Posterior cingulate gyrus (tissue), 11 donors: ENCODE measurements at places on chromosomes 6 and 20.

DNA sequence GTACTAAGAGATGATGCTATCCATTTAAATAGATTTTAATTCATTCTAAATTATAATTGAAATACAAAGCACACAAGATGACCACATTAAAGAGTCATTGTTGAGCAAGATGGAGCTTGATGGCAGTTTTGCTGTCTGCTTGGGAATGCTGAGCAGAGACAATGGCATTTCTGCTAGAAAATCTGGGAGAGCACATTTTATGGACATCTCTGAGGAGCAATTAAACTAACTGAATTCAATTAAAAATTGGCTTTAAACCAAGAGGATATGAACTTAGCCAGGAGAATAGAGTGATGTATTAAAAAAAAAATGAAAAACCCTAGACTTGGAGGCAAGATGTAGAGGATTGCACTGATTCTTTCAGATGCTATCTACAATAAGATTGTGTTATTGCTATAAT lies 19.1 kb upstream of the ADGRB3 start:
- no peak for DNase-seq

DNA sequence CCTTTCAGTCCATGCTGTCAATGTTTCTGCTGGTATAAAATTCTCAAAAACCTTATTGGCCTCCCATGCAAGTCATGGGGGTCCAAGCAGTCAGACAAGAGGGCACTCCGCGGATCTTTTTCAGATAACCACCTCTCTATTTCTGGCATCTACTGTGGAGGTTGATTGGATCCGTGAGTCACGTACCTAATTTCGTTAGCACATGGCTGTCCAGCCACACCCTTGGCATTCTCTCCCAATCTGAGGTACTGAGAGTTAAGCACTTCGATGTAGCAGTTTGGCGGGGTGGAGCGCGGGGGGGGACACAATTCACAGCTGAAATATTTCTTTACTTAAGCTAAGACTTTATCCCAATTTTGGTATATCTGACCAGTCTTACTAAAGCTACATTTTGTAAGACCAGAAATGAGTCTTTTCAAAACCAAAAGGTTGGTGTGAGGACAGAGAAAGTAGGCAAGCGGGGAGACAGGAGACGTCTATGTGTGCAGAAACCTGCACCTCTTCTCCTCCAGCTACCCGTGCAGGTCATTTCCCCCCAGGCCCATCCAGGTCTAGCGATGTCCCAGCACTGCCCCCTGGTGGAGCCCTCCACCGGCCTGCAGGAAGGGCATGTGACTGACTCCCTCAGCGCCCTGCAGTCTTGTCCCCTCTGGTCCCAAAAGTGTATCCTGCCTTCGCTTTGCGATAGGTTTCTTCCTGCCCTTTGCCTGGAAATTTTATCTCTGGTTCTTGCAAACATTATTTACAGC lies 113.1 kb downstream of the ADAT2 start:
- peak; percentile 82 for DNase-seq

GRCh38 chr6:56073315-56073714 lies 174.1 kb downstream of the COL21A1 start:
- DNase-seq = no peak

GRCh38 chr20:2713285-2713684 lies 20.7 kb downstream of the EBF4 start:
- DNase-seq = no peak

- DNase-seq = no peak
Observed at GRCh38 chr6:45272626-45273025, 55.5 kb upstream of the RUNX2 start.

- DNase-seq = no peak
Observed at GRCh38 chr6:53741034-53741823, 53.6 kb upstream of the LRRC1 start.

DNA sequence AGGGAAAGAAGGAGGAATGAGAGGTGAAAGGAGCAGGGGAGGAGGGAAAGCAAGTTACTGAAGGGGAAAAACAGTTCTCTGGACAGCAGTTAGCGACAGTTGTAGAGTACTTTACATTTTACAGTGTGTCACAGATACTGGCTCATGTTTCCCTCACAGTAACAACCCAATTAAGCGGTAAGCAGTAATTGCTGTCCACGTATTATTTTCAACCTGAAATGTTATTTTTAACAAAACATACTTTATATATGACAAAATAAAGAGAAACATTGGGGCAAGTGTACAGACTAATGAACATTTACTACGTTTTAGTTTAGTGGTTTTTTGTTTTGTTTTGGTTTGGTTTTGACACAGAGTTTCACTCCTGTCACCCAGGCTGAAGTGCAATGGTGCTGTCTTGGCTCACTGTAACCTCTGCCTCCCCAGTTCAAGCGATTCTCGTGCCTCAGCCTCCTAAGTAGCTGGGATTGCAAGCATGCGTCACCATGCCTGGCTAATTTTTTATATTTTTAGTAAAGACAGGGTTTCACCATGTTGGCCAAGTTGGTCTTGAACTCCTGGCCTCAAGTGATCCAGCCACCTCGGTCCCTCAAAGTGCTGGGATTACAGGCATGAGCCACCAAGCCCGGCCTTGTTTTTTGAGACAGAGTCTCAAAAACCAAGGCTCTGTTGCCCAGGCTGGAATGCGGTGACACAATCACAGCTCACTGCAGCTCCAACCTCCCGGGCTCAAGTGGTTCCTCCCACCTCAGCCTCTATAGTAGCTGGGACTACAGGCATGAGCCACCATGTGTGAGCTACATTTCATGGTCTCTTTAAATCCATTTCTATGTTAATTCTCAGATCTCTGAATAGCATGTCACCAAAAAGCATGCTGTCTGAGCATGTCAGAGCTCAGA lies 22.6 kb upstream of the BTN3A2 start:
- no peak for DNase-seq

DNA sequence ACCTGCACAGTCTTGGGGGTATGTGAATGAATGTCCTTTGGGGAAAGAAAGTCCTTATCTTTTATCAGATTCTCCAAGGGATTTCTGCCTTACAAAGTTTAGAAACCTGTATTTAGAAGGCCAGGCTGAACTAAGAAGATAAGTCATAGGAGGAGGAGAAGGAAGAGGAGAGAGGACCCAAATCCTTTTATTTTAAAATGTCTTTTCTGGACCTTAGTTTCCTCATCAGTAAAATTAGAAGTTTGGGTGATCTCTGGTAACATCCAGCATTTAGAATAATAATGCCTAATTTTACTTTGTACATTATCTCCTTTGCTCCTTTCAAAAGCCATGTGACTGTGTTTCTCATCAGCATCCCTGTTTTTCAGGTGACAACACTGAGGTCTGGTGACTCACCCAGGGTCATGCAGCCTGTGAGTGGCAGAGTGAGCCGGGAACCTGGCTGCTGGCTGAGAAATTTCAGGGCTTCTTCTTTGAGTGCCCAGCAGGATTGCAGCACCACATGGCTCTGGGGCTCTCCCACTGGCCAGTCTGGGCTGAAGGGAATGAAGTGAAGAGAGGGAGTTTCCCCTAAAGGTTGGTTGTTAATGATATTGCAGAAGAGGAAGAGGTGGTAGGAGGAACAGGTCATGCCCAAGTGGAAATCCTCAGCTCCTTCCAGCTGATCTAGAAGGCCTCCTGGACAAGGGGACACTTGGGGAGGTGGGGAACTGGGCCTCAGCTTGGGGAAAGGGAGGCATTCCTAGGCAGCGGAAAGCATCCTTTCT lies 34.0 kb downstream of the VEGFA start:
- DNase-seq = no peak

GRCh38 chr20:61125546-61126180 lies 126.4 kb upstream of the CDH4 start:
- no peak for DNase-seq

GRCh38 chr20:35742741-35743523 lies 872 bp upstream of the RBM39 start:
- no peak for DNase-seq

DNA sequence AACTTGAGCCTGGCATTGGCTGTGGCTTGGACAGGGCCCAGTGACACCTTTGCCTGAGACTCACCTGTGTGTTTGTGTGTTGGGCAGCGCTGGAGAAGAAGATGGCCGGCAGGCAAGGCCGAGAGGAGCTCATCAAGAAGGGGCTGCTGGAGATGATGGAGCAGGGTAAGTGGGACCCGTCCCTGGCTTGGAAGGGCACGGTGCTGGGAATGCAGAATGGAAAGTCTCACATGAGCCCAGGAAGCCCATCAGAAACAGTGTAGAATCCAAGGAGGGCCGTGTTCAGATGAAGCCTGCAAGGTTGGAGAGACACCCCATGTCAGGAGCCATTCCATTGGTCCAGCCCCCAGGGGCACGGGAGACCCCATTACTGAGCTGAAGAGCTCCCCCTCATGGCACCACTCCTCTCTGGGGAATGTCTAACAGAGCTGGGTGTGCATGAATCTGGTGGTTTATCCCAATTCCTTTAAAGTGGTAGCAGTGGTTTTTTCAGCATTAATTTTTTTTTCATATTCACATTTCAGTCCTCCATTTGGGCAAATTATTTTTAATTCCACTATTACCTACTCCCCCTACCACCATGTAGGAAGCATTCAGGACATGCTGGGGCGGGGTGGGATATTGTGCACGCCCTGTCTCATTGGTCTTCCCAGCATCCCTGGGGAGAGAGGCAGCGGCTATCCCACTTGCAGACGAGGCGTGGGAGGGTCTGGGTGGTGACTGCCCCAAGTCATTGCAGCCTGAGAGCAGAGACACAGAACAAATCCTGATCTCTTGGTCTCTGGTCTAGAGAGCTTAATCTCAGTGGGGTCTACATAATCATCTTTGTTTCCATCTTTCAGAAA lies 143.6 kb downstream of the PHACTR3 start:
- no peak for DNase-seq

DNA sequence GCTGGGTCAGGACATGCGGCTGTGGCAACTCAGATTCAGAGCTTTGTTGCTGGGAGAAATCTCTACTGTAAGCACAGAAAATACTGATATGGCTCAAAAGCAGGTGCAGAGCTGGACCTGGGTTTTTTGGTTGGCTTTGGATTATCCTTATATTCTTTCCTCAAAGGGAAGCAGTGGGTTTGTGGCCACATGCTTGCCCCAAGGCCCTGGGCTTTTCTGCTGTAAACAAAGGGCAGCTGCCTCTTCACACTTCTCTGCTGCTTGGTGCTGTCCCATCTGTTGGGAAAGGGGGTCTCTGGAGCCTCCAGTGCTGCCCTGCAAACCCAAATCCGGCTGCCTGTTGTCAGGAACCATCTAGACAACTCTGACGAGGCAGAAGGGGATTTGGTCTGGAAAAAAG lies 52.4 kb downstream of the ANKRD6 start:
- no peak for DNase-seq

- no peak for DNase-seq
Observed at GRCh38 chr6:126540161-126540560, 200.2 kb downstream of the CENPW start.

- no peak for DNase-seq
Observed at GRCh38 chr6:169452117-169452868, 198.6 kb upstream of the THBS2 start.

DNA sequence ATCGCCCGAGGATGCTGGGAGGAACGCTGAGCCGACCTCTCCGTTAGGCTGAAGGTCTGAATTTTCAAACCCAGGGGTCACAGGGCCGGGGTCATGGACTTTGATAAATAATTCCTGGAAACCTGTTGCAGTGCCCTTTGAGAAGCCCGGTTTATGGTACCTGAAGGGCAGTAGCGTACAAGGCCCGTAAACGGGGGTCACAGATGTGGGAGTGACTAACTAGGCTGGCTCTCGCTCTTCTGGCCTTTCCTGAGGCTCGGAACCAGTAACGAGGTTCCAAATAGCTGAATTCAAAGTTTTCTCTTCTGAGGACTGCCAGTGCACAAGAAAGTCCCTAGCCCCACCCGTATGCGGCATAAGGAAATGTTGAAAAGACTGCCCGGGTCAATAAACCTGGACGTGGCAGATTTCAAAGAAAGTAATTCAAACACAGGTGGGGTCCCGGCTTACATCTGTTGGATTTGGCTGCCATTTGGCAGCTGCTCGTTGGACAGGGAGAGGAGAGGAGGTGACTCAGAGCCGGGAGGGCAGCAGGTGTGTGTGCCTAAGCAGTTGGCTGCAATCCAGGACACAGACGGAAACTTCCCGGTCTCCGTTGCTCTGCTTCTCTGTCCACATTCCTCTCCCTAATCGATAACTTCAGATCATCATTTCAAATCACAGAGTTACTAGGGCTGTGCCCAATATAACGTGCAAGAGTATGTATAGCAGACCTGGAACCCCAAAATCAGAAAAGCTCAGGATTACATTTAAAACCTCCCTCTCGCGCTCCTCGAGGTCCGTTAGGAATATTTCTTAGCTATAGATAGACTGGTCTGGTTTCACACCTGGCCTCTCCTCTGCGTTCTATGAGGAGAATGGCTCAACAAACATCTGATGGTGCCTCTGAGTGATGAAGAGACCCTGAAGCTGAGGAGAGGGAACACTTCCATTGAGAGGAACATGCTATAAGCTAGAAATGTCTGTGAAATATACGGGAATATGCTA lies 765 bp upstream of the GMDS start:
- DNase-seq = peak; percentile 11

DNA sequence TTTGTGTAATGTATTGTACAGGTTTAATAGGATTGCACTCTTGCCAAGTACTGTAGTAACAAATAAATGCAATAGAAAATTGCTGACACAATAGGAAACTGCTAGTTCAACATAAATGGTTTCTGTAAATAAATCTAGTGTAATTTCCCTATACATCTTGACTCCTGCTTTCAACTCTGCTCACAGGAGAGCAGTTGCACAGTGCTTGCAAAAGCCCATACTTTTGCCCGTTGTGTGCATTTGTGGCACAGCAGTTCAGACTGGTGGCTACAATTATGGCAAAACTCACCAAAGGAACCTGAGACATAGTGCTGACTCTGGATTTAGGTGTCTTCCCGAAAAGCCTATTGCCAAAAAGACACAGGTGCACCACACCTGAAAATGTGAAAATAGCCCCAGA lies 953.3 kb upstream of the SLC35B3 start:
- DNase-seq = no peak

GRCh38 chr20:61882716-61883615 lies 182.7 kb downstream of the TAF4 start:
- no peak for DNase-seq

DNA sequence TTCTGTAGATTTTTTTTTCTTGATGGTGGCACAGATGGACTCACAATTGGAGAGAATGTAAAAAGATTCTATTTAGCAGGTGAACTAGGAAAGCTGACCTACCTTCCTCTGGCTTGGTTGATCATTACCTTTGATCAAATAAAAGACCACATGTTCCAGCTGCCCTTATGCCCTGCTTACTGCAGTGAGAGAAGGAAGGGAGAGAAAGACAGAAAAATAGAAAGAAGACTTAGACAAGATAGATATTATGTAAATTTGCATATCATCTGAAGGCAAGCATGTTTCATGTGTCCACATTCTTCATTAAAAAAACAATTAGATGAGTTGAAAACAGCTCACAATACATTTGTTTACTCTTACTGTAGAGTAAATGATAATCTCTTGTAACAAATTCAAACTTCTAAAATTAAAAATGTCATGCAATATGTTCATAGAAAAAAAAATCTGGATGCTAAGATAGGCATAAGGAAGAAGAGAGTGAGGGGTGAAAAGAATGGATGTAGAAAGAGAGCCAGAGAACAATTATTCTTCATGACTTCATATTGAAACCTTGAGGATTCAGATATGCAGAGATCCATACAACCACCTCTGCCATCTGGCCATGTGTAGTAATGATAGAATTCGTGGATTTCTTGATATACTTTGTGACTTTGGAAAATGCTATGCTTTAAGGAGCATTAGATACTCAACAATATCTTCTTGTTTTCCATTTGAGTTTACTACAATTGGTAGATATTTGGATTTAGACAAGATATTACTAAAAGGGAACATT lies 71.7 kb downstream of the RFX6 start:
- DNase-seq = no peak

- DNase-seq = no peak
Observed at GRCh38 chr6:116307001-116307400, 27.3 kb upstream of the TSPYL1 start.

GRCh38 chr6:148708707-148709106 lies 38.1 kb upstream of the UST start:
- no peak for DNase-seq
